Stromal cell of bone marrow (primary cell): ENCODE measurements at places on chromosomes 5 and 9.

GRCh38 chr5:172168311-172168710 is 19.7 kb downstream of the STK10 start:
- no peak for DNase-seq

DNA sequence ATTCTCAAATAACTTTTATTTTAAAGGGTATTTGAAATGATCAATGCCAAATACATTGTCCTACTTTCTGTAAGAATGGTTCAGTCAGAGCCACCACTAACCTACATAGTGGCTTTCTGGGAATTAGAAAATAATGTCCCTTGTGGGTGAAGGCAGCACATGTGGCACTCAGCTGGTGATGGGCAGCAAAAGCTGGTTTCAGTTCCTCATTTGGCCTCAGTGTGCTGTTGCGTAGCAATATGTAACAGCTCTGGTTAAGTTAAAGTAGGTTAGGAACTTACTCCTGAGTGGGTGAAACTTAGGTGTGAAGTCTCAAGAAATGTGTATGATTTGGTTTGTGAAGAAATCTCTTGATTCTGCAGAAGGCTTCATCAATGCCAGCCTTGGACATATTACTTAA is 99.6 kb upstream of the SPEF2 start:
- no peak for DNase-seq

GRCh38 chr9:15735083-15735857 is 182.4 kb downstream of the CCDC171 start:
- peak; percentile 83 for DNase-seq

GRCh38 chr5:181217111-181217802 is 5.8 kb upstream of the TRIM41 start:
- DNase-seq: no peak

DNA sequence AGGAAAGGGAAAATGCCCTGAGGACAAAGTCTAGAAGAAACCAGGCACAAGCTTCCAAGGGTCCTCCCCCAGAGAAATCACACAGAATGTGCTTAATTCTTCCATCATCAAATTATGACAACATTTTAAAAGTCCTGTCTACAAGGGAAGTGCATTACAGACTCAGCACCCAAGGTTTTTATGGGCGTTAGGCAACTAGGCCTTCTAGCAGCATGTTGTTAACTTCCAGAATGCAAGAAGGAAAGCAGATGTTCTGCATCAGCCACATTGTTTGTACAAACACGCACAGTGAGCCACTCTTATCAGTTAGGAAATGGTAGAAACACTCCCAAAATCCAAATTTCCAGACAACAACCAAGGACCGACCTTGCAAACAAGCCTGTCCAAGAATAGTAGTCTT is 26.5 kb downstream of the SMC5 start:
- no peak for DNase-seq

GRCh38 chr9:81980568-81980967 is 8.0 kb upstream of the SPATA31D1 start:
- no peak for DNase-seq

GRCh38 chr5:169242849-169243186 is 58.1 kb downstream of the SLIT3 start:
- DNase-seq: no peak

DNA sequence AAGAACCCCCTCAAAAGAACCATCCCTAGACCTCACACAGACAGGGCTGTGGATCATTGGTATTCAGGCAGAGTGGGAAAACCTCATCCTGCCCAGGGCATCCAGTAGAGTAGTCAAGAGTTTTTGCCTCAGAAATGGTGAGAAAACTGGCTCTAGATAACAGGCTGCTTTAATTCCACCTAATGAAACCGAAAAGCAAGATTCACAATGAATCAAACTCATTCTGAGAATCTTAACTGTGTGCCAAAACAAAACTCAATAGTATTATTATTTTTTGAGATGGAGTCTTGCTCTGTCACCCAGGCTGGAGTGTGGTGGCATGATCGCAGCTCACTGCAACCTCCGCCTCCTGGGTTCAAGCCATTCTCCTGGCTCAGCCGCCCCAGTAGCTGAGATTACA is 17.8 kb upstream of the NPM1 start:
- DNase-seq: no peak

- no peak for DNase-seq
Observed at GRCh38 chr9:105357937-105358336, 89.9 kb upstream of the FSD1L start.

DNA sequence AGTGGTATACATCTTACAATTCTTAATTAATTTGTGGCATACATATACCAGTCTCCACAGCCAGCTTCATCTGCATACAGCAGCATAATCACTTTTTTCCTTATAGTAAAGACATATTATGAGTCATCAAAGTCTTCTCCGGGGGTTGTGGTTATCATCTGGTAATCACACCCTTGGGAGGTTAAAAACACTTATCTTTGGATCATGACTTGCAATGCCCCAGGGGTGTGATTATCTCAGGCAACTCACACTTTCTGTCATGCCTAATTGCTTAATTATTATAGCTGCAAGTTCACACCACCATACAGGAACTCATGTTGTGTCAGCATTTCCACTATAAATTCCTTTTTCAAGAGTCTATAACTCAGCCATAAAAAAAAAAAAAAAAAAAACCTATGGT is 218.4 kb downstream of the ANXA1 start:
- peak; percentile 14 for DNase-seq

GRCh38 chr5:127400539-127400938 is 109.9 kb downstream of the MEGF10 start:
- DNase-seq: no peak

GRCh38 chr5:133229931-133230664 is 178.3 kb downstream of the HSPA4 start:
- no peak for DNase-seq

GRCh38 chr5:167916706-167917105 is 374.7 kb upstream of the WWC1 start:
- no peak for DNase-seq

DNA sequence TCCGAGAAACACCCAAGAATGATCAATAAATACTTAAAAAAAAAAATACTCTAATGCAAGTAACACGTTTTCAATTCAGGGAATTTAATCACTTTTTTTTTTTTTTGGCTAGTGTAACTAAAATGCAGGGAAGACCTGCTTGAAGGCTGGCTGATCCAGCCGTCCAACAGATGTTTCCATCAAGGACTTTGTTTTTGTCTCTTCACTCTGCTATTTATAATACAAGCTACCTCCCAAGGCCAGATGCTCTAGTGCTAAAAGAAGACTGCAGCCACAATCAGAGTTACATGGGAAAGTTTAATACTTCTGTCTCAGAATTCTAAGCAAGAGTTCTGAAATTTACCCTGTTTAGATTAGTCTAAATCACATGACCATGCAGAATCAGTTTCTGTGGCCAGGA is 14.5 kb downstream of the TBCA start:
- DNase-seq: no peak

DNA sequence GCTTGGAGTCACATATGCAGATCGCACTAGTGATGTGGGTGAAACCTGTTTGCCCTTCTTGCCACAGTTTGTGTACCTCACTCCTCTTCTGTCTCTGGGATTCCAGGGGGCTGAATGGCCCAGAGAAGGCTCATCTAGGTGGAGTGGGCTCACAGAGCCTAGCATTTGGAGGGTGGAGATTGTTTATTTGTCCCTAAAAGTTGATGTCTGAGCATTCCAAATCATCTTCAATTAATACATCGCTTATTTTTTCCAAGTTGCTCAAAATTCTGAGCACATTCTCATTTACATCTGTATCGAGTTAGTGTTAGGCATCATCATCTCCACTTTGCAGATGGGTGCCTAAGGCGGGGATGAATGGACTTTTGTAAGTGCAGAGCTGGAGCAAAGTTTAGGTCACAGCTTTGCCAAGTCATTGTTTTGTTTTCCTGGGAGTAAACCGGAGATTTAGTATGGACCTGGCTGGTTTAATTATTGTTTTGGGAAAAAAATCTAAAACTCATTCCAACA is 2.0 kb downstream of the ABL1 start:
- DNase-seq: no peak

GRCh38 chr5:173187054-173187743 is 42.9 kb downstream of the BNIP1 start:
- no peak for DNase-seq

DNA sequence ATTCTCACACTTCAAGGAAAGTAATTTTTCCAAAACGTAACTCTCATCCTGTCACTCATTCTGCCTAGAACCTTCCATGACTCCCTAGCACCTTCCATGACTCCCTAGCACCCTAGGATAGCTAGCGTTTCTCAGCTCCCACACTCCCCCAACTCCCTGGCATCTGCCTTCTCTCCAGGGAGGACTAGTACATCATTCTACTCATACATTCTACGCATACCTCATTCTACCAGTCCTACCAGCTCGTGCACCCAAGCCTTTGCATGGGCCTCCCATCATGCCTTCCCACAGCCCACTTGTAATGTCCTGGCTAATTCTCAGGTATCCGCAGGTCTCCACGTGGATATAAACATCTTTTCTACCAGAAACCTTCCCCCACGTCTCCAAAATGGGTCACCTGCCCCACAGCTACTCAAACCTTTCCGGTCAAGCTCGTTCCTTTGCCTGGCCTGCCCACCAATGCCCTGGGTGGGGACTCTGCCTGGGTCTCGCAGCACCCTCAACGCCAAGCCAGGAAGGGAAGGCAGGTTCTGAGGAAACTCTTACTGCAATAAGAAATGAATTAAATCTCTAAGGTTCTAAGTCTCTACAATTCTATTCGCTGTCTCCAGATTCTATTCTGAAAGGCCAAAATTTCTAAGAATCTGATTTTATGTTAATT is 930 bp downstream of the ANKS6 start:
- DNase-seq: no peak

DNA sequence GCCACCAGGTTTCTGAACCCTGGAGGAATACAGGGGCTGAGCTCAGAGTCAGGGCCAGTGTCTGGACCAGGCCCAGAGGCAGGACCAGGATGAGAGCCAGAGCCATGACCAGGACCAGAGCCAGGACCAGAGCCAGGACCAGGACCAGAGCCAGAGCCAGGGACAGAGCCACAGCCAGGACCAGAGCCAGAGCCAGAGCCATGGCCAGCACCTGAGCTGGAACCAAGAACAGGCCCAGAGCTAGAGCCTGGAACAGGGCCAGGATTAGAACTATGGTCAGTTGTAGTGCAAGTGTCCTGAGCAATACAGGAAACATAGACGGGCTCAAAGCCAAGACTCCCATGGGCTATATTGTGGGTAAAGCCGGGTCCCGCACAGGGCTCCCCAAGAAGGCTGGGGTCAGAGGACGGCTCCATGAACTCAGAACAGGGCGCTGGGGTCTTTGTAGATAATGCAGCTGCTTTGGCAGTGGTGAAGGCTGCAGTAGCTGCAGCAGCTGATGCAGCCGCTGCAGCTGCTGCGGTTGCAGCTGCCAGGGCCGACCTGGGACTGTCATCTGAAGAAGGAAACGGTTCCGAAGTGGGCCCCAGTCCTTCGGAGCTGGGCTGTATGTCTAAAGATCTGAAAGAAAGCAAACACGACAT is 559 bp downstream of the SPAG8 start:
- DNase-seq: no peak

DNA sequence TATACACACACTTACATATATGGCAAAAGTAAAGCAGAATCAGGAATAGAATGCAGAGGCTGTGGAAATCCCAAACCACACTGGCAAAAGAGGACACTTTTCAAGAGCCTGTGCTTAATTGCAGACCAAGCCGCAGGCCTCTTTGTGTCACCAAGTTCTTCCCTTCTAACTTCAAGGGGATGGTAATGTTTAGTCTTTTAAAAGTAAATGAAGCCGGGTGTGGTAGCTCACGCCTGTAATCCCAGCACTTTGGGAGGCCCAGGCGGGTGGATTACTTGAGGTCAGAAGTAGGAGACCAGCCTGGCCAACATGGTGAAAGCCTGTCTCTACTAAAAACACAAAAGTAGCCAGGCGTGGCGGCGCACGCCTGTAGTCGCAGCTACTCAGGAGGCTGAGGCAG is 28.7 kb downstream of the ROR2 start:
- DNase-seq: no peak

DNA sequence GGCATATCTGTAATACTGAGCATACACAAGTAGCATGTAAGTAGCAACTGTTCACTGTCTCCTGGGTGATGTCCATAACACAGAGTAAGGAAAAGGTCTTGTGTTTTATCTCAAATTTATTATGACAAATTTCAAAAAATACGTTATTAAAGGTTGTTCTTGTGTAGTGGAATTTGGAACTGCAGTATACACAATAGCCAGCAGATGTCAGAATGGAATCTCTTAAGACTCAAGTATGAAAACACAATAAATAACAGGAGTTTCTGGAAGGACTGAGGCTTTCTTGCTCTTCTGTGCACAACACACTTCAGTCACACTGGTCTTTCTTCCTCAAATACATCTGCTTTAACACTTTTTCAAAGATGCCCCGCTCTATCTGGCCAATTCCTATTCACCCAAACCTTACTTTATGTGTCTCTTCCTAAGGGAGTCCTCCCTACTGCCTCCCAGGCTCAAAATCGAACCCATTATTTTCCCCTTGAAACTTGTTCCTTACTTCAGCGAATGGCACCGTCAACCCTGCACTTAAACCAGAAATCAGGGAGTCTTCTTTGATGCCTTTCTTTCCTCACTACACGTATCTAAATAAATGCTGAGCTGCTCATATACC is 6.5 kb upstream of the FBXO10 start:
- DNase-seq: peak; percentile 50

GRCh38 chr9:123678878-123679329 is 251.0 kb downstream of the DENND1A start:
- DNase-seq: no peak

GRCh38 chr5:58958701-58959100 is 375.8 kb downstream of the RAB3C start:
- DNase-seq: no peak

DNA sequence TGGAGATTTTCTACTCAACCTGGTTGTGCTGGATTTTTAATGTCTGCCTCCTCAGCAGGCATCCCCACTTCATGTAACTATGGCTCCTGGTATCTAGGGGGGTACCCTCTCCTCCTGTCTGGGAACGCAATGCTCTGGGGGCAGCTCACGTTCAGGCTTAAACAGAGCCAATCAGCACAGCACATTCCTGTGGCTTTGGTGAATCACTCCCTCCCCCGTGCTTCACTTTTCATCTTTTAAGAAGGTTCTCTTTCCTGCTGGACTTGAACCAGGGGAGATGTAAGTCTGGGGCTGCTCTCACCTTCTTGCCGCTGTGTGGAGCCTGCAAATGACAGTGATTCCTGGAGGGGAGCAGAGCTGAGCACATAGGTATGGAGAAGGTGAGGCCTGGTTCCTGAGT is 101.2 kb downstream of the MSX2 start:
- DNase-seq: peak; percentile 33

DNA sequence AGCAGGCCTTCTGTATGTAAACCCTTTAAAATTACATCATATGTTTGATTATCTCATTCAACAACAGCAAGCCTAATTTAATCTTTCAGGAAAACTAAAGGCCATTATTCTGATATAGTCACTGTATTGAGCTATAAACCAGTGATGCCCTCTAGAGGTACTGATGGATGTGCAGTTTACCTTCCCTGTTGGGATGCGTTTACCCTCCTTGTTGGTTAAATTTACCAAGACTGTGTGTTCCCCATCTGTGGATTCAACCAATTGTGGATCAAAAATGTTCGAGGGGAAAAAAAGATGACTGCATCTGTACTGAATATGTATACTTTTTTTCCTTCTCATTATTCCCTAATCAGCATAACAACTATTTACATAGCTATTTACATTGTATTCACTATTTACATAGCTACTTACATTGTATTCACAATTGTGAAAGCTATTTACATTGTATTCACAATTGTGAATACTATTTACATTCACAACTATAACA is 3.7 kb upstream of the BAAT start:
- DNase-seq: no peak

- no peak for DNase-seq
Observed at GRCh38 chr9:25094518-25094917, 548.8 kb upstream of the IZUMO3 start.

GRCh38 chr5:62937661-62938558 is 359.3 kb downstream of the LRRC70 start:
- peak; percentile 20 for DNase-seq
